Stimulated activated CD8-positive, alpha-beta memory T cell treated with anti-CD3 and anti-CD28 coated beads, Interleukin-2, amount 100 ng/mL, for 1 hour (primary cell): ENCODE measurements at places on chromosomes 2 and 18.
A peak's percentile ranks its signal among the peaks of the same experiment; 100 is the strongest.

- DNase-seq, result no peak
These were observed 9.4 kb upstream of the PSD4 start for GRCh38 chr2:113164215-113164929.

GRCh38 chr2:104236491-104236890 is 617.4 kb upstream of the POU3F3 start:
- DNase-seq, result no peak

DNA sequence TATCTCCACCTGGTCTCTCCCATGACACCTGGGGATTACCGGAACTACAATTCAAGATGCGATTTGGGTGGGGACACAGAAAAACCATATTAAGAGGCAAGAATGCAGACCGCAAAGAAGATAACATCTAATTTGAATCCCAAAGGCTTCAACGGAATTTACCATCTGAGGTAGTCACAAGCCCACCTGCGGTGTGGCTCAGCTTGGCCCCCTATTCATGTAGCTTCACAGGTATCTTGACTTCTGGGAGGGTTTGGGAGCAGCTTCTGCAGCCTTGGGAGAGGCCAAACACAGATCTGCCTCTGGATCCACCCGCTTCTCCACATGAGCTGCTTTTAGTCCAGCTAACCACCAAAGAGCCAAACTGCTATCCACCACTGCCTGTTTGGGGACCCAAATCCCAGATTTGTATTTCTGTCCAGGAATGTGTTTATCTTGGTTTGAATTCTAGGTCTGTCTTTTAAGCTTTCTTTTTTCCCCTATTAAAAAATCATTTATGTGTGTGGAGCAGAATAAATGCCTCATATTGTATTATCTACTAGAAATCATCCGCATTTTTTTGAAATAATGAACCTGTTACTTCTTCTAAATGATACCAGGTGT is 247.6 kb downstream of the DLGAP1 start:
- DNase-seq, result no peak

- peak; percentile 18 for DNase-seq
These were observed 11.4 kb upstream of the ALPI start for GRCh38 chr2:232444409-232445148.

- no peak for DNase-seq
These were observed 1.6 kb downstream of the CRIM1 start for GRCh38 chr2:36356990-36357846.

DNA sequence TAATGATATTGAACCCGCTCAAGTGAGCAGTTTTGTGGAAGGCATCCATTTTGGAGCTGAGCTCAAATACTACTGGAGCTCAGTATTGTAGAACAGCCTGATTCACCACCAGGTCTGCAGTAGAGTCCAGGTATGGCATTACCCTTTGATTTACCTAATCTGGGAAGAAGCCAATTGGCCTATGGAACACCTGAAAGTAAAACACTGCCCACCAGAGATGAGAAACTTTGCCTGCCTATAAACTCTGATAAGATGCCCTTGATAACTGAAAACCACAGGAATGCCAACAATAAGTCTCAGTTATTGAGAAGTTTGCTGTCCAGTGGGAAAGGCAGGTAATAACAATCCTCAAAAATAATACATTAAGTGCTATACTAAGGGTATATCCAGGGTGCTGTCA is 25.5 kb upstream of the TDRD15 start:
- no peak for DNase-seq

- no peak for DNase-seq
These were observed 217.6 kb upstream of the THUMPD2 start for GRCh38 chr2:39996653-39997080.

GRCh38 chr18:14029512-14029911 is 102.7 kb downstream of the ZNF519 start:
- DNase-seq, result no peak

DNA sequence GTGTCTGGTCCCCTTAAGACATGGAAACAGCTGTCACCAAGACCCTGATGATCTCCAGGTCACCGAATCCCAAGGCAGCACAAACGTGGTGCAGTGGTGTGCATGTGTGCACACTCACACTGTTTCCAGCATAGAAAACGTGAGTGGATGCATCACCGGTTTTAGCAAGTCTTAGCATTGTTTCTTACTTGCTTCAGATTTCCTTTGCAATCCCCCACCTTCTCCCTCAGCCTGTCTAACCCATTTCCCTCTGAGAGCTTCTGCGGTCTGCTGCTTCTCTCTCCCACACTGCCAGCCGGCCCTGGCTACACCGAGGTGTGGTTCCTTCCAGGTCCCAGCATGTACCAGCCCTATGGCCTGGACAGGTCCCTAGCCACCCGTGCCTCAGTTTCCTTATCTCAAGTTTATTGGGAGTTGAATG is 343.4 kb upstream of the HS6ST1 start:
- DNase-seq, result no peak

DNA sequence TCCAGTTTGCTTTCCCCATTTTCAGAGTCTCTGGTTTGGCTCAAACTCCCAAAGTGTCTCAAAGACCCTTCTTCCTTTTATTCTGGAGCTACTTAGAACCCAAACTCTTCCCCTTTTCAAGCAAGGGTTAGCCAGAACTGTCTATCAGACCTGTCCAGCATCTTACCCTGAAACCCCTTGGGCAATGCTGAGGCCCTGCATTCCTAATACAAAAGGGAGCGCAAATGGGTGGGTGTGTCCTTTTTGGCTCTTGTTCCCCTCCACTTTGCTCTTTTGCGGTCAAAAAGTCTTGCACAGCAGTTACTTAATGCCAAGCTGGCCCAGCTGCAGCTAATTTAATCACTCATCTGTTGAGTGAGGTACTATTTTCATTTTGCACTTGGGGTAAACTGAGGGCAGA is 231.2 kb upstream of the FOSL2 start:
- no peak for DNase-seq

DNA sequence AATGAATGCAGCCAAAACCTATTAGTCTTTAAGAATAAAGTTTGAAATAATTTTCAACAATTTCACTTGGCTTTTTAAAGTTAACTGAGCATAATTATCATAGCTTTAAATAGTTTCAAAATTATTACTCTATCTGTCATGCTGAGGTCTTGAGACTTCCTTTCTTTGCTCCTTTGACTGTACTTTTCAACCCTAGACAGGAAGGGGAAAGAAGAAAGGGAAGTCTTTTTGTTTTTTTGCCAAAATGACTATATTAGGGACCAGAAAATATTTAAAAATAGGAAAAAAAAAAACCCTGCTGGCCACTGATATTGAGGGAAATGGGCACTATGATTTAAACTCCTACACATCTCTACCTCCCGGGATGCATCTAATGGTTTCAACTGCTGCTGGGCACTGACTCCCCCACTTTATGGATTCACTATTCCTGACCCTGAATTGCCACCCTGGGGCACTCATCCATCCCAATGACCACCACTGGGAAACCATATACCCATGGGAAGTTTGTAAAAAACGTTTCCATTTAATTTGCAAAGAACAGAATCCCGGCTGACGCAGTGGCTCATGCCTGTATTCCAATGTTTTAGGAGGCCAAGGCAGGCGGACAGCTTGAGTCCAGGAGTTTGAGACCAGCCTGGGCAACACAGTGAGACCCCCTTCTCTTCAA is 50.5 kb downstream of the GAREM1 start:
- no peak for DNase-seq

GRCh38 chr2:58532641-58533040 is 291.5 kb upstream of the FANCL start:
- no peak for DNase-seq
